Right cardiac atrium (tissue), 5 donors: ENCODE measurements at places on chromosomes 5 and 9.
A peak's percentile ranks its signal among the peaks of the same experiment; 100 is the strongest.

DNA sequence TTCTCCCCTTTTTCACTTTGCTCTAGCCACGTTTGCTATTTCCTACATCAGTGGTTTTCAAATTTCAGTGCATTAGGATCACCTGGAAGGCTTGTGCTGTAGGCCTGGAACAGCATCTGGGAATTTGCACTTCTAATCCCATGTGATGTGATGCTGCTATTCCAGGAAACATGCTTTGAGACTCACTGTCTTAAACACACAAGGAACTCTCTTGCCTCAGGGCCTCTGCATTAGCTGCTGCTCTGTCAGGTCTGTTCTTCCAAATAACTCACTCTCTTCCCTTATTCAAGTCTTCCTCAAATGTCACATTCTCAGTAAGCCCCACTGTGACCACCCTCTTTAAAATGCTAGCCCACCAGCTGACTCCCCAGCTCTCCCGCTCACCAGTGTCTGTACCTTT lies 204.0 kb downstream of the DNAH5 start:
- DNase-seq, result no peak

DNA sequence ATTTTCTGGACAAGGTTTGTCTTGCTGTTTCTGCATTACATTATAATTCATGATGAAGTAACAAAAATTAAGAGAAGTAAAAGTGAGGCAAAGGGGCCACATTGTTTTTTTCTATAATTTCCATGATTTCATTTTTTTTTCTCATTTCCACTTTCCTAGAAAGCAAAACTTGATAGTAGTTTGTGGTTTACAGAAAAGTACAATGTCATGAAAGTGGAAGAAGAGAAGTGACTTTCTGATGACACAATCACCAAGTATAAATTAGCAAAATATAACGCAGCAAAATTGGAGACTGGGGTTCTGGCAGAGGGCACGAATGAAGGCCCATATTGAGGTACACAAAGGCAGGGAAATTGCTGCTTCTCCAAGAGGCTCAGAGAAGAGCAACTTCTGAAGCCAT lies 5.0 kb upstream of the IFNA14 start:
- no peak for DNase-seq

GRCh38 chr9:112905084-112905483 lies 14.4 kb upstream of the SLC46A2 start:
- no peak for DNase-seq

GRCh38 chr5:172396220-172396619 lies 58.1 kb downstream of the SH3PXD2B start:
- DNase-seq, result no peak

DNA sequence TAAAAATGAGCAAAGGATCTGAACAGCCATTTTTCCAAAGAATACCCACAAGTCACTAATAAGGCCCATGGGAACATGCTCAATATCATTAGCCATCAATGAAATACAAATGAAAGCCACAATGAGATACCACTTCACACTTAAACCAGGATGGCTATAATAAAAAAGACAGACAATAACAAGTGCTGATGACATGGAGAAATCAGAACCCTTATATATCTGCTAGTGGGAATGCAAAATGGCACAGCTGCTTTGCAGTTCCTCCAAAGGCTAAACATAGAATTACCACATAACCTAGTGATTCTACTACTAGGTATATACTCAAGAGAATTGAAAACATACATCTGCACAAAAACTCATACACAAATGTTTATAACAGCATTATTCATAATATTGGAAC lies 83.7 kb downstream of the HOMER1 start:
- DNase-seq, result no peak

DNA sequence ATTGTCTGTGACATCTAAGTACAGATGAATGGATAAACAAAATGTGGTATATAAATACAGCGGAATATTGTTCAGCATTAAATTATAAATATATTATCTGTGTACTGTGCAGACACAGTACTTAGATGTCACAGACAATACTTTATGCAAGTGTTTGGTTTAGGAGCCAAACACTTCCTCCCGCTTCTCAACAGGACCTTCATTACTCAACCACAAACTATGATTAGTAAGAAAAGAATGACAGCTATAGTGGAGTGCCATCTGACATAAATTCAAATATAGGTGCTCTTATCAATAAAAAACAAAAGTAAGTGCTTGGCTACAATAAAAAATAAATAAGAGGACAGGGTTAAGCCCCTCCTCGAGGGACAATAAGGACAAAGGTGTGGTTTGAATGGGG lies 38.9 kb upstream of the STX17 start:
- DNase-seq, result no peak

DNA sequence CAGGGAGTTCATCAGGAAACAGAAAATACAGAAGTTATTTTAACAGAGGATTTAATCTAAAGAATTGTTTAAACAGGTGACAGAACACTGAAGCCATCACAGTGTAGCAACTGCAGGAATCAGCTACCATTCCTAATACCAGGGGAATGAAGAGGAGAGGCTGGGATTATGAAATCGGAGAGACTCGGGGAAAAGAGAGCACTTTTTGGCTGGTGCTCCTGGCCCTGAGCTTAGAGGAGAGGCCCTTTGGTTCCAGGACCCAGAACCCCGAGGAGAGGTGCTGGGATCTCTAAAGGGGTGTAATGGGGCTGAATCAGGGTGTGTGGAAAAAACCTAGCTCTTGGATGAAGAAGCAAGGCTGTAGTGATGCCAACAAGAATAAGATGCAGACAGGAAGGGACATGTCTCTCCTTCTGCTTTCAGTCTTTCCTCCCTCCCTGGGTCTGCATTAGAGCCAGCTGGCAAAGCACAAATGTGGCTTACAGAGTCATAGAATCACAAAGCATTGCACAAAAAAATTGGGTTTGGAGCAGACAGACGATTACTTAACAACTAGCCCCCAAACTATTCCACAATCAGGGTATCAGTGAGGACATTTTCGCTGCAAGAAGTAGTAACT lies 11.6 kb upstream of the SFXN1 start:
- peak; percentile 48 for DNase-seq

DNA sequence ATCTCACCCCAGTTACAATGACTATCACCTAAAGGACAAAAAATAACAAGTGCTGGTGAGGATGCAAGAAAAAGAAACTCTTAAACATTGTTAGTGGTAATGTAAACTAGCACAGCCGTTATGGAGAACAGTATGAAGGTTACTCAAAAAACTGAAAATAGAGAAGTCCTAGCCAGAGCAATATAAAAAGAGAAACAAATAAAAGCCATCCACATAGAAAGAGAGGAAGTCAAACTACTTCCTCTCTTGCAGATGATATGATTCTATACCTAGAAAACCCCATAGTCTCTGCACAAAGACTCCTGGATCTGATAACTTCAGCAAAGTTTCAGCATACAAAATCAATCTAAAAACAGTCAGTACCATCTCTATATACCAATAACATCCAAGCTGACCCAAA lies 221.5 kb upstream of the FAM174A start:
- DNase-seq, result no peak

DNA sequence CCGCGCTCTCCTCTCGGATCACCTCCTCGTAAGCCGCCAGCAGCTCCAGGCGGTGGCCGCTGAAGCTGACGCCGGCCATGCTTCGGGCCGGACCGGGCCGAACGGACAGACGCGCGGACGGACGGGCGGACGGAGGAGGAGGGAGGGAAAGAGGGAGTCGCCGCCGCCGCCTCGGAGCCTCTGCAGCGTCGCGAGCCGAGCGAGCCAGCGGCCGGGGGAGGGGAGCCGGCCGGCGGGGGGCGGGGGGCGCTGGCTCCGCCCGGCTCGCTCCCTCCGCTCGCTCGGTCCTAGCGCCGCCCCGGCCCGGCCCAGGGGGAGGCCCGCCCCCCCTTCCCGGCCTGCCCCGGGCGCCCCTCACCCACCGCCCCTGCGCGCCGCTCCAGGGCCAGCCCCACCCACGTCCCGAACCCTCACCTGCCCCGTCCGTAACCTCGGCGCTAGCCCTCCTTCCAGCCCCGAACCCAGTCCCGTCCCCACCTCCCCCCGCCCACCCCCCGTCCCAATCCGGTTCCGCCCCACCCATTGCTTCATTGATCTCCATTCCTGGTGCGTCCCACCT lies at the start of gene DBN1:
TSS of gene DBN1 (minus strand) at position 192 of the 559 bp plus-strand sequence. CDS start at position 79, 113 bp downstream.
- peak; percentile 67 for DNase-seq

DNA sequence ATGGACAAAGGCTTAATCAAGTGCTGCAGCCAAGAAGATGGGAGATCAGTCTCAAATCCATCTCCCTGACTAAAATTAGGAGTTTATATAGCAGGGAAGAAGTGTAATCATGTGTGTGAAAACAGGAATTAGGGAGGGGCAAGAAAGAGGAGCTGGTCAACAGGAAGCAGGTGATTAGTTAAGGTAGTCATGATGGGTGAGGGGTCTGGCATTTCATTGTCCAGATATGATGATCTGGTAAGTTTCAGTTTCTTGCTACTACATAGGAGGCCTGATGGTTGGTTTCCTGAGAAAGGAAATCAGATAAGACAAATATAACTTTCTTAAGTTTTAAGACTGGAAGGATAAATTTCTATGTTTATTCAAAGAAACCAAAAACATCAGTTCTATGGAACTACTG lies 455.6 kb upstream of the GRAMD2B start:
- no peak for DNase-seq
